ENCODE measurements at places on chromosomes 3 and 15.

DNA sequence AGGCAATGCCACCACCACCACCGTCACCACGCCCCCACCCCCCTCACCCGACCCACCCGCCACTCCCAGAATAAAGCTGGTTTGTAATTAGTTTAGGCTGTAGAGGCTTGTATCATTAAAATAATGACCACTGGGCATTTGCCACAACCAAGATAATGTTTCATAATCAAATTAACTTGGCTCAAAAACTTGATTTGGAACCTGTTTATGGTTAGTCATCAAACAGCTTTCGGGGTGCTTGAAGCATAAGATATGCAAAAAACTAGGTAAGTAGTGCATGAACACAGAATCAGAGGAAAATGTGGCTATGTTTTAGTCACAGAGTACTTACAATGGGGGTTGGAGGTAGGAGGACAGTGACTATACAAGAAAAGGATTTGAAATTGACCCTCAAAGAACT is 115.1 kb downstream of the FHIT start:
- DNase-seq = no peak

DNA sequence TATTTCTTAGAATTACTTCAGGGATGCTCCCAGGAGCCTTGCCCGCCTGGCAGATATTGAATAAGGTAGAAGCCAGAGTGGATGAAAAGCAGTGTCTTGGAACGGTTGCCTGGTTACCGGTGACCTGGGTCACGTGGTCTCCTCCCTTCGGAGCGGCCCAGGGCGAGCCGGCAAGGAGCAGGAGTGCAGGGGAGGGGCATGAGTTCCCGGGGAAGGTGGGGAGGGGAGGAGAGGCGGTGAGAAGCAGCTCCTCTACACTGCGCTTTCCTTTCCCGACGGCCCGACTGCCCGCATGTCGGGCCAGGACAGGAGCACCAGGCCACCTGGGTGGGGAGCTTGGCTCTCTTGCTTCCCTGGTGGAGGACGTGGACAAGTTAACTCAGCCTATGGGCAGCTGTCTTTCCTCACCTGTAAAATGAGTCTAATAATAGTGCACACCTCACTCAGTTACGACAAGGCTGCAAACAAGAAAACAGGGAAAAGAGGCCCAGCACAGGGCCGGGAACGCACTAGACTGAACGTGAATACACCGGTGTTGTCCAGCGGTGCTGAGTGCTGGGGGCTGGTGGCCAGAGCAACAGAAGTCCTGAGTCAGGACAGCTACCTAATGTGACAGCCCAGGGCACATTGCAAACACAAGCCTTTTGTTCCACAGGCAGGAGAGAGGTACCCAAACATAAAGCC is 198.3 kb downstream of the ADAMTS9 start:
- DNase-seq = peak; percentile 7

DNA sequence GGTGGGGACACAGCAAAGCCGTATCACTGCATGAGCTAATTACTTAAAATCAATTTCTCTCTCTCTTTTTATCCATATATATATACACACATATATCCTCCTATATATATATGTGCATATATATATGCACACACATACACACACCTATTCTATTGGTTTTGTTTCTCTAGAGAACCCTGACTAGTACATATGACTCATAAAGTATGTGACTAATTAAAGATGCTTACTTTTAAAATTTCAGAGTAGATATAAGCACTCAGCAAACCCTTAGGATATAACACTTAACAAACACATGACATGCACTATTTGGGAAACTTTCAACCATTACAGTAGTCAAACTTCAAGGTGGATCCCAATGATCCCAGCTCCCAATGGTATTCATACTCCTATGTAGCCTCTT is 732.6 kb downstream of the ROBO2 start:
- no peak for DNase-seq

- DNase-seq = no peak
Measured at GRCh38 chr15:86231864-86232721, 152.4 kb downstream of the AGBL1 start.

DNA sequence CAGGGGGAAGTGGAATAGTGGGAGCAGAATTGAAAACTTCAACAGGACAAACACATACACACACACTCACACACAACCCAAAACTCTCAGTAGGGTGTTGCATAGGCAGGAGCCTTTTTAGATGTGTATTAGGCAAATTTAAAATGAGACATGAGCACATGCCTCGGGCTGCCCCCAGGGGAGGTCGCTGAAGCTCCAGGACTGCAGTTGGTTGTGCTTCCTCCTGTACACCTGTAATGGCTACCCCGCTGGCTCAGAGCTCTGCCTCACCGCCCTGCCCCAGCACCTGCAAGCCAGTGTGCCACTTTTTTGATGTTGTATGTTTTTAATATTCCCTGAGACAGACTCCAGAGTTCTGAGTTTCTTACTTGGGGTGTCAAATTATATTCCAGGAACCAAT is 303.4 kb upstream of the NR2E3 start:
- DNase-seq = no peak

DNA sequence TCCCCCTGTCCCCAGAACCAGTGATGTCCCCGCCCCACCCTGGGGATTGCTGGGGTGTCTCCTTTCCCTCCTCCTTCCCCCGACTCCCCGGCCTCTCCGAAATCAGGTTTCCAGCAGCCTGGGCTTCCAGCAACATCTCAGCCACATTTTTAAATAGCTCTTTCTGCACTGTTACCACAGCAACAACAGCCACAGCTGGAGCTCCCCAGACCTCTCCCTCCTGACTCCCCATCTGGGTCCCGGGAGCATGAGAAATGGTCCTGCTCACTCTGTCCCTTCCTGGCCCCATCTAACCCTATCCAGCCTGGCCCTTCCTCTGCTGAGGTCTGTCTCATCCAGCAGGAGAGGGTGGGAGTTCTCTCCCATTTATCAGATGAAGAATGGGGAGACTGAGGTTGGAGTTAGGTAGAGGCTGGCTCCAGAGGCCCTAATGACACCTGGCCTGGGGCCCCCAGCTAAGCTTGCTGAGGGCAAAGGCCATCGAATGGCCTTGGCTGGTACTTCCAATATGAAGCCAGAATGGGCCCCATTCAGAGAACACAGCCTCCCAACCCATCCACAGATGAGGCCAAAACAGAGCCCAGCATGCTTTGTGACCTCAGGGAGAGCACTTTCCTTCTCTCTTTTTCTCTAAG is 1.5 kb downstream of the CAMK1 start:
- no peak for DNase-seq

GRCh38 chr3:197730200-197730599 is 6.5 kb downstream of the RUBCN start:
- DNase-seq = no peak

DNA sequence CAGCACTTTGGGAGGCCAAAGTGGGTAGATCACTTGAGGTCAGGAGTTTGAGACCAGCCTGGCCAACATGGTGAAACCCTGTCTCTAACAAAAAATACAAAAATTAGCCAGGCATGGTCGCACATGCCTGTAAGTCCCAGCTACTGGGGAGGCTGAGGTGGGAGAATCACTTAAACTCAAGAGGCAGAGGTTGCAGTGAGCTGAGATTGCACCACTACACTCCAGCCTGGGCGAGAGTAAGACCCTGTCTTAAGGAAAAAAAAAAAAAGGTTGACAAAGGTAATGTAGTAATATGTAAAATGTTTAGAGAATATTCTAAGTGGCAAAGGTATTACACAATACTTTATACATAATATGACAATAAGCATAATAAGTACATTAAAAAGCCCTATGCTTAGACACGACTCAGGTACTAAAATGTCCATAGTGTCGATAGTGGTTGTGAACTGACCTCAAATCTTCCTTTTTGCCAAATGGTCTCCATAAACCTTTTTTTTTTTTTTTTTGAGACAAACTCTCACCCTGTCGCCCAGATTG is 16.5 kb downstream of the RPN1 start:
- no peak for DNase-seq

DNA sequence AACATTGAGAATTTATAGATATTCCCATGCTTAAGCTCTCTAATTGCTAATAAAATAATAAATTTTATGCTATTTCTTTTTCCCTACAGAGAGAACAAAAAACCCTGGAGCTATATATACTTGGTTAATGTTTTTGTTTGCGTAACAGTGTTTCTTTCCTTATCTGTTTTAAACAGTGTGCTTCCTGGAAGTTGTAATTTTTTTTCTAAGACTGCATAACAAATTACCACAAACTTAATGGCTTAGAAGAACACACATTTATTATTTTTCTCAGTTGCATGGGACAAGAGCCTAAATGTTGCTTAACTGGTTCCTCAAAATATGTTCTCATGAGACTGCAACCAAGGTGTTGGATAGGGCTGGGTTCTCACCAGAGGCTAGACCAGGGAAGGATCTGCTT is 49.7 kb upstream of the DPH6 start:
- no peak for DNase-seq

- no peak for DNase-seq
Measured at GRCh38 chr3:57393977-57394376, 101.5 kb upstream of the ASB14 start.

GRCh38 chr3:169634618-169635236 is 28.8 kb downstream of the MECOM start:
- DNase-seq = peak; percentile 72

GRCh38 chr3:172511783-172512762 is 11.2 kb downstream of the TNFSF10 start:
- no peak for DNase-seq

DNA sequence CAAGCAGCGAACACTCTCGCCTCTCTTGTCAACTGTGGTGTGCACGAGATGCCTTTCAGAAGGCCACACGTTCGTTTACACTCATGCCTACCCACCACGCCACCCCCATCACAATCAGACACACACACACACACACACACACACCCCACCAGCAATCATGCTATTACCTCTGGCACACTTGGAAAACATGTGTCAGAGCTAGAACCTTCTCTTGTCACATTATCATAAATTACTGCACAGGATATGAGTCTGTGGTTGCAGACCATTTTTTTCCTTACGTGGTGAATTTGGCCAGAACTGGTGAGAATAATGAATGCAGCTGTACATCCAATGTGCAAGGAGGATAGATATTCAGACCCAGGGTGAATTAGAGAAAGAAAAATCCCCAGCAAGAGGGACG is 52.4 kb downstream of the TRIM69 start:
- no peak for DNase-seq

GRCh38 chr3:59996056-59996455 is 946.2 kb upstream of the CFAP20DC start:
- no peak for DNase-seq

DNA sequence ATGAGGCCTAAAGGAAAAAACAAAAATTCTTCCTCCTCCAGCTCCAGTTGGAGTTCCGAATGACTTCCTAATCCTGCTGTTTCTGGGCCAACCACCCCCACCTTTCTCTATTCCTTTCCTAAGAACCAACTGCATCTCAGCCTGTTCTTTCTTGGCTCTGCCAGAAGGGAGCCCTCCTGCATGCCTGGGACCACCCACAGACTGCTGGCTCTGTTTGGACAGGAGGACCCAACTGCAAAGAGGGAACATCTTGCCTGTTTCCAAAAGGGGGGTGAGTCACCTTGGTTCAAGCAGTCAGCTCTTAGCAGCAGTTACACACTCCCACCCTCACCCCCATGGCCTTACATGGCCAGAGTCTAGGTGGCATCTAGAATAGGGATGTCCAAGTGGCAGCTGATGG is 116.0 kb upstream of the PRICKLE2 start:
- no peak for DNase-seq

DNA sequence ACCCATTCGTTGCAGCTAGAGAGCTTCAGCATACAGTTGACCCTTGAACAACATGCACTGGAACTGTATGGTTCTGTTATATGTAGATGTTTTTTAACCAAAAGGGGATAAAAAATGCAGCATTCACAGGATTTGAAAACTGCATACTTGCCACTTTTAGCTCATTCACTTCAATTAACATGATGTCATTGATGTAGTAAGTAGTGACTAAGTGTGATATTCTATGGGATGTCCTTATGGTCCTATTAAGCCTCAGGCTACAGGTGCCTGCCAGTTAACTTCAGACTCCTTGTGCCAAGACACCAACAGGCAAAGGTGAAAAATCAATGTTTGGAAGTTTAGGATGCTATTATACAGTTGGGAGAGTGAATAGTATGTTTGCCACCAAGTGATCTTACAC is 553.6 kb upstream of the NECTIN3 start:
- DNase-seq = no peak

DNA sequence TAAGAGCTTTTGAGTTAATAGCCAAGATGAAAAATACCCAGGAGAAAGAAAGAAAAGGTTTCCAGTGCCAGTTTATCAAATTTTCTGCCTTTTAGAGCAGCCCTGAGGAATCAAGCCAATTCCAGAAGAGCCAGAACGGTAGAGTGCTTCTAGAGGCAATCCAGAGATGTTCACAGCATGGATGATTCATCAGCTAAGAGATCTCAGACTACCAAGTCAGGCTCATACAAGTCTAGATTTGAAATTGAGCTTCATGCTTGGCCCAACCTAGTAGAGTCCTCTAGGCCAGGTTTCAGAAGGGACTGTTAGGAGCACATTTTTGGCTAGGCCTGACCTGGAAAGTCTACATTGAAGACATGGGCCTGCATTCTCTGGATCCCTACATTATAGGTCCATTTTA is 15.5 kb downstream of the WDR48 start:
- no peak for DNase-seq

GRCh38 chr15:67715170-67715569 is 110.1 kb upstream of the SKOR1 start:
- no peak for DNase-seq

DNA sequence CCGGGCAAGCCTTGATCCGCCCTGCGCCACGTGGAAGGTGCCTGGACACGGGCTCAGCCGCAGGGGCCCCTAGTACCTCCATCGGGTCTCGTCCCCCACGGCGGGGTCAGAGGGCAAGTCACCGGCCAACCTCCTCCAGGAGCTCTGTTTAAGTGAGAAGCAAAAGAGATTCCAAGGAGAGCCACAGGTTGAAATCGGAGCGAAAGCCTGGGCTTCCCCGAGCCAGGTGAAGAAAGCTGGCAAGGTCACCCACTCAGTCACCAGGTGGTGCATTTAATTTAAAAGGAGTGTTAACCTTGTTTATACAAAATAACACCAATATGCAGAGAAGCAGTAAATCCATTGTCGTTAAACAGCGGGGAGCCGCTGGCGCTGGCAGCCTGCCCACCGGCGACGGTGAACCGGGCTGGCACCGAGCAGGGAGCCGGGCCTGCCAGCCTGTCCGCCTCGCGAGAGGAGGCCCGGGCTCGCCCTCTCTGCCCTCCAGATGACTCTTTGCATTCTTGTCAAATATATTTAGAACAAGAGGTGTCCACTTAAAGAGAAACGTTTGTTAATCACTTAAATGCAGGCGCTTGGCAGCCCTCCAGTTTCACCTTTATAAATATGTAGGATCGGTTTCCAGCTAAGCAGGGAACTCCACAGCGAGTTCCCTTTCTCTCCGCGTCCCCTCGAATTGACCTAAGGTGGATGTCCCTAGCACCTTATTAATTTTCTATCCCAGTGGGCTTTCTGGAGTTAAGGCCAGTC is 277.3 kb upstream of the NR2F2 start:
- no peak for DNase-seq

GRCh38 chr3:15783361-15783969 is 14.3 kb downstream of the ANKRD28 start:
- no peak for DNase-seq
